ENCODE measurements at places on chromosomes 4 and X.

DNA sequence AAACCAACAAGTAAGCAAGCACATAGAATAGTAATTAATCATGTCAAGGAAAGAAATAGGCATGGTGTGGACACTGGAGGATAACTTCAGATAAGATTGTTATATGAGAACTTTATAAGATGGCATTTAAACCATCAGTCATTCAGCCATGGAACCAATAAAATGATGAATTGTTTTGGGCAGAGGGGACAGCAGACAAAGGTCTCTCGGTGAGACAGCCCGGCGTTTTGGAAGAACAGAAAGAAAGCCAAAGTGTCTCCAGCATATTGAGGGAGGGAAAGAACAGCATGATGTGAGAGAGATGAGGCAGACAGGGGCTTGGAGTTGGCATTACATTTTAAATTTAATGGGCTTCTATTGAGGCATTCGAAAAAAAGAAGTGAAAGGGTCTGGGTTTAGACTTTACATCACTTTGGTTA, 883 bp upstream of the PPM1K start:
- no peak for DNase-seq

DNA sequence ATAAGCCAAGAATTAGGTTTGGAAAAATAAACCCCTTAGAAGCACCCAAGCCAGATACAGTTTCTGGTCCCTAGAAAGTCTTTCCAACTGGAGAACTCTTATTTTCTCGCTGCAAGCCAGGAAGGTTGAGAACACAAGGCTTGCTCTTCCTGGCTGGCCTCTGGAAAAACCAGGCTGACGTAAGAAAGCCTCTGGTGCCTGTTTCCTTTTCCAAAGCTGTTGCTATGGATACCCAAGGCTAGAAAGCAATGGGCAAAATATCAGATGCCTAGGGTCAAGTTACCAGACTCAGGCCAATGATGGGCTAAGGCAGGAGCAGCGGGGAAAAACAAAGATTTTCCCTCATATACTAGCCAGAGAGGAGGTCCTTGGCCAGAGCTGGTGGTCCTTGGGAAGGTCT, 281.6 kb downstream of the KLHL13 start:
- DNase-seq, result no peak

GRCh38 chr4:176964116-176964691, 171.5 kb upstream of the VEGFC start:
- DNase-seq, result peak; percentile 5

DNA sequence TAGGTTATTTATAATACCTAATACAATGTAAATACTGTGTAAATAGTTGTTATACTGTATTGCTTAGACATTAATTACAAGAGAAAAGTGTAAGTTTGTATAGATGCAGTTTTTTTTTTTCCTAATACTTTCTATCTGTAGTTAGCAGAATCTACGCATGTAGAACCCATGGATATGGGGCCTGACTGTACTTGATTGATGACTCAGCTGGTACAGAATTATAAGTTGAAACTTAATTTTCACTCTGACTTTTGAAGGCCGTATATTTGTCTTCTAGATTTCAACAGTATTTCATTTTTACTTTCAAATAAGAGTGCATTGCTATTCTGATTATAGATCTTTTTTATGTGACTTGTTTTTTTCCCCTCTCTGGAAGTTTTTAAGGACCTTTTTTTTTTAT, 30.8 kb upstream of the NDUFC1 start:
- DNase-seq, result no peak

GRCh38 chr4:26361297-26361696, 40.5 kb downstream of the RBPJ start:
- DNase-seq, result no peak

GRCh38 chr4:177511611-177512010, 69.4 kb upstream of the AGA start:
- no peak for DNase-seq

DNA sequence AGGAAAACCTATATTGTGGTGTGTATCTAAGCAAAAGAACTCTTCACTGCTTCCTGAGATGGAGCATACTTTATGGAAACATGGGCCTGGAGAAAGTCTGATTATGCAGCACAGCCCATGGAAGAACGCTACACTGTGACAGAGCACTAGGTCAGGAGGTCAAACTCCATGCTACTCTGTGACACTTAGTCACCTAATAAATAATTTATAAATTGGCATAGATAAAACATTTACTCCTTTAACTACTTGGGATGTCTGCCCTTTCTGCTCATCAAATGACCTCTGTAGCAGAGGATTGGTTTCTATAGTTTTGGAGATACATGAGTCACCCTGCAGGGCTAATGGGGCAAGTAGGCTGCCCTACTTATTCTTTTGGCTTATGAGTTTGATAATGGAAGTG, 134.7 kb upstream of the BANK1 start:
- DNase-seq, result no peak

DNA sequence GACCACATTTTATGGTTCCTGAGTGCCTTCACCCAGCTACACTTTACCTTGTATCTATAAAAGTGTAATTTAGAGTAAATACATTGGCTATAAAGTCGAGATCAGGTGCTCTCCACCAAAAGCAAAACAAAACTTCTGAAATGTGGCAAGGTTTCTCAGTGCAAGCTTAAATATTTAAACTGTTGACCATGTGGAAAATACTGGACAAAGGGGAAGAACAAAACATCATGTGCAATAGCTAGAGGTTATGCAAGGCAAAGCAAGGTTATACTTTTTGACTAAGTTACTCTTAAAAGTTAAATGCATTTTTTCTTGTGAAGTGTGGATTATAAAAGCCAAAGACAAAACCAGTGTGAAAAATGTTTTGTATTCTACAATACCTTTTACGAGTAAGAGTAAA, 55.9 kb downstream of the UGT2A2 start:
- no peak for DNase-seq

DNA sequence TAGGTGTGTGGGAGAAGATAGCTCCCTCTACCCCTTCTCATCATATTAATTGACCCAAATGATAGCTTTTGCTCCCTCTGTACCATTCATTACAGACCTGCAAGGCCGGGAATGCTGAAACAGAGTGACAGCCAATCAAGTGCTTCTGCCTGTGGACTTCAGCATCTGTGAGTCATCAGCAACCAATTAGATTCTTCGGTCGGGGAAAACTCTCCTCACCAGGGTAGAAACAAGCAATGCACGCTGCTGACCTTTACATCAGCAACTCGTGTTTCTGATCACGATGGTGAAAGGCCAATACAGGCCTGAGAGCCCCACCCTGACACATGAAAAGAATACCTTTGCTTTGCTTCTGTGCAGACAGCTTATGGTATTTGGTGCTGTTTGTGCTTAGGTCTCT, 347.2 kb upstream of the DDX53 start:
- peak; percentile 52 for DNase-seq

GRCh38 chr4:183362916-183363542, 40.8 kb upstream of the CLDN24 start:
- no peak for DNase-seq

- no peak for DNase-seq
Observed at GRCh38 chrX:21934414-21934813, 6.1 kb upstream of the SMS start.

DNA sequence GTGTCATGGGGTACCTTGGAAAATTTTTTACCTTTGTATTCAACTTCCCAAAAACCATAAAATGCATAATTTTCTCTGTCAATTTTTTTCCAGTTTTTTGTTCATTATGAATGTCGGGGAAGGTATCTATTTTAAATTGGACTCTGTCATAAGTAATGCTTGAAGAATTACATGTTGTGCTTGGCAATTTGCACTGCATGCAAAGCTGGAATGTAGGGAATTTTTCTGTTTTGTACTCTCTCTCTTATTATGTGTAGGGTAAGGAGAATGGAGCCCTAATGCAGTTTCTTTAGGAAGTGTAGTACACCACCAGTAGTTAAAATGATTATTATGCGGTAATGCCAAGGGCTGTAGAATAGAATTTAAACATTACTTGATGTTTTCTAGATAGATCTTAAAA, 137.7 kb upstream of the LIMCH1 start:
- no peak for DNase-seq

- DNase-seq, result no peak
Observed at GRCh38 chrX:56757327-56757726, 28.3 kb downstream of the NBDY start.

DNA sequence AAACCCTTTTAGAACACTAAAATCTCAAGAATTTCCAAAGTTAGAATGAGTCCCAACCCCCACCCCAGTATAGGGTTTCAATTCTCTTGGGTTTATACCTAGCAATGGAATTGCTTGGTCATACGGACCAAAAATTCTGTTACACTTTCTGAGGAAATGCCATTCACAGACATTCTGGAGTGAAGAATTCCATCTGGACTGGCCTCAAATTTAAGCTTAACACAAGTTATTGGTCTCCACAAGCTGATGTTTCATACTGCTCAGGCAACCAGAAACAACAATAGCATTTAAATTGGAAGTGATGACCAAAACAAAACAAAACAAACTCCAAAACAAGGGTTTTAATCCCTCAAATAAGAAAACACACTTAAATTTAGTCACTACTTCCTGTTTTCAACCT, 51.1 kb downstream of the GPC4 start:
- DNase-seq, result no peak

GRCh38 chr4:88327665-88328064, 43.3 kb upstream of the PPM1K start:
- no peak for DNase-seq

DNA sequence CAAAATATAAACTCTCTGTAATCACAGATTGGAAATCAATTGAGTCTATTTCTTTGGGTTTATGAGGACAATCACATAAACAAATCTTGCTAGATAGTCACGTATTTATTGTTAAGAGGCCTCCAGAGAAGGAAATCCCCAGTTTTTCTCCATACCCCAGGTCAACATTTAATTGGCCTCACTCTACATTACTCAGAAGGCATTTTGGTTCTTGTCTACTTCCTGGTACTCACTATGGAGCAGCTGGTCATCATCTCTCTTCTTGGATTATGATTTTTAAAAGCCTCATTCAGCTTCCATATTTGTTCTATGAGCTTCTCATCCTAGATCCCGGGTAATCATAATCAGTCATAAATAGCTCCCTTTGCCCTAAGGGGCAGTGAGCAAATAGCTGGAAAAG, 81.6 kb upstream of the LNX1 start:
- no peak for DNase-seq

GRCh38 chr4:110610940-110611831, 11.7 kb downstream of the PITX2 start:
- no peak for DNase-seq

DNA sequence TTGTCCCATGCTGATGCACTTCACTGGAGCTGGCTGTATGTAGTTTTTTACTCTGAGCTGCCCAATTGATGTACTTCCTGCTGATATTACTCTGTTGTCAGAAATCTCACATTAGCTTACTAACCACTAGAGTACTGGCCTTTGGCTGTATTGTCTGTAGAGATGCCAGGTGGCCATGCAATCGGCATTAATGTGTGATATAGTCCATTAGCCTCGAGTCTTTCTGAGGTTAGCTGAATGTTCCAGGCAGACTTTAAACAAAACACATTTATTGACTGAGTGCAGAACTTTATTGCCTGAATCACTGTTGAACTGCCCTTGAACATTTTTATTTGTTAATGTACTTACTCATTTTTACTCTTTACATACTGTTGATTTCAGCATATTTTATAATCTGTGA, 335.2 kb downstream of the PCDH10 start:
- DNase-seq, result no peak

DNA sequence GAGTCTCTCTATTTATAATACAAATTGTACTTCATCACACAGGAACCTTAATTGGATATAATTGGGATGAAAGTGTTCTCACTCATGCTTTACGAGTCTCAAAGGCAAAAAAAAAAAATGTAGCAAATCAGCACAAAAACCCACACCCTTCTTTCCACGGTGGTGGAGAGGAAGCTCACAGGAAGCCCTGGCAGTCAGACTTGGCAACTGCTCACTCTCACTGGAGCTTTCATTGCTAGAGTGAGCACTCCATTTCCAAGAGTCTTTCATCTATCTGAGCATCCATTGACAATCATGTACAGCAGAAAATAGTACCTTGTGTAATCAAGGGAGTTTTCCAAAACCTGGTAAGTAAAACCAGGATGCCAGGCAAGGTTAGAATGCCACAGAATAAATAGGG, 2159.4 kb upstream of the AGA start:
- no peak for DNase-seq

DNA sequence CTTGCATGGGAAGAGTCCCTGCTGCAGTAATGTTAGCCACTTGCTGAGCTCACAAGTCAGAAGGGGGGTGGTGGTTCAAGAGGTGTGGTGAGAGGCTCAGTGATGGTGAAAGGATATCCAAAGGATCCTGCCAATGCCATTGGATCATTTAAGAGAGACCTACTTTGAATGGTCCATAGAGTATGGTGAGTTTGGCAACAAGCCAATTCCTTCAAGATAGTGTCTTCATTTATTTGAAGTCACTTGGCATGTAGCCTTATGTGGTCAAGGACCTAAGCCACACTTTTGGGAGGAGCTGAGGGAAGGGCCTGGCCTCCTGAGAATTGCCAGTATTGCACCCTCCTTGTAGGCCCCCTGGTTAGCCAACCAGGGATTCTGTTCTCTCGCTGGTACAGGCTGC, 87.9 kb downstream of the TSPAN7 start:
- DNase-seq, result no peak

DNA sequence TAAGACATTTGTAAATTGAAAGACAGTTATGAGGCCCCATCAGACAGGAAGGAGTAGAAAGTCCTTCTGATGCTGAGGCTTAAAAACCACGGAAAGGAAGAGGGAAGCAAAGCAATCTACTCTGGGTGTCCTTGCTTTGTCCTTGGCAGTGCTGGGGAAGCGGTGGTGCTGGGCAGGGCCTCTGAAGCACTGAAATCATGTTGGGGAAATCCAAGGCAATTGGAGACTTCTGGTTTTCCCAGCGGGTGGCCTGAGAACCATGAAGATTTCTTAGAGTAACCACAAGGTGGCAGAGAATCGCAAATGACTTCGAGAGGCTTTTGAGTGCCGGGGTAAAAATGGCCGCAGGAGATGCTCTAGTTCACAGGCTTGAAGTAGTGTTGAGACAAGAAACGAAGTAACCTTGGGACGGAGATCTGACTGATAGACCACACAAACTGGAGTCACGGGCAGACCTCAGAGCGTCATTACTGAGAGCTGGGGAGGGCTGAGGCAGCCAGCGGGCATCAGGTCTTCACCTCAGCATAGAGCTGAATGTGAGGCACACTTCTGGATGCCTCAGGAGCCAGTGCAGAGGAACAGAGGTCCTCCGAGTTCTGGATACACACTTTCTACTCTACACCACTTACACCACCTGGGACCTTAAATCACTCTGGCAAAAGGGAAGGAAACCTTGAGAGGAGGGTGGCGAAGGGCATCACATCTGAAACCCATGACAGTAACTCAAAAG, 130.7 kb upstream of the GPRIN3 start:
- DNase-seq, result peak; percentile 54

DNA sequence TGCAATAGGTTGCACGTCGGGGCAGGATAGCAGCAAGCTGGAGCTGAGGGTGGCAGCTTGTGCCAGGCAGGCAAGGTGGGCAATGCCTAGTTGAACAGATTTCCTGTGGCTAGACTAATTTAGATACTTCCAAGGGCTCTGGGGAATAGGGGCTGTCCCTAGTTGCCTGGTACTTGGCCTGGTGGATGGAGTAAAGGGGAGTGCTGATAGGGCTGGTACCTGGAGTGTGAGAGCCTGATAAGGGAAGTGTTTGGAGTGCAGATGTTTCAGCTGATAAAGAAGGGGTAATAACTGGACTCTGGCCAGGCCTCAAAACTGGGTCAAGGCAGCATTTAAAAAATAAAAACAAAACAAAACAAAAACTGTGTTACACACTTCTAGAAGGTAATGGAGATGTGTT, 665.5 kb downstream of the CCSER1 start:
- DNase-seq, result no peak

- DNase-seq, result no peak
Observed at GRCh38 chrX:32370456-32371205, 840.7 kb downstream of the DMD start.

Data from cerebellar cortex (tissue), 1 donor.